ENCODE measurements at places on chromosomes 3 and 15. TPM values are rescaled to one million over a fixed set of nuclear protein-coding genes. Genes with fewer than 3 reads are reported as not detected.

FETUB gene
- not detected for total RNA-seq

CHRNA3 gene
- not detected for total RNA-seq

RTP1 gene
- total RNA-seq = not detected

COL6A5 gene
- total RNA-seq = not detected

CCDC14 gene
- total RNA-seq = 48.1 TPM

ALPK3 gene
- total RNA-seq = 0.30 TPM

MESP2 gene
- total RNA-seq = not detected

HDC gene
- total RNA-seq = 0.32 TPM

MCF2L2 gene
- 4.3 TPM for total RNA-seq

ARNT2 gene
- total RNA-seq = not detected

CAMKV gene
- total RNA-seq = not detected

LINGO1 gene
- not detected for total RNA-seq

ATP11B gene
- 104 TPM for total RNA-seq

TEX55 gene
- not detected for total RNA-seq

UROC1 gene
- not detected for total RNA-seq

TLE3 gene
- total RNA-seq = 72.0 TPM

CYP1A2 gene
- total RNA-seq = not detected
